ENCODE measurements at places on chromosomes 7 and 10.

GRCh38 chr7:25615003-25615402, 386.7 kb upstream of the NPVF start:
- DNase-seq, result no peak

GRCh38 chr7:87628780-87629569, 777 bp downstream of the RUNDC3B start:
- peak; percentile 61 for DNase-seq

DNA sequence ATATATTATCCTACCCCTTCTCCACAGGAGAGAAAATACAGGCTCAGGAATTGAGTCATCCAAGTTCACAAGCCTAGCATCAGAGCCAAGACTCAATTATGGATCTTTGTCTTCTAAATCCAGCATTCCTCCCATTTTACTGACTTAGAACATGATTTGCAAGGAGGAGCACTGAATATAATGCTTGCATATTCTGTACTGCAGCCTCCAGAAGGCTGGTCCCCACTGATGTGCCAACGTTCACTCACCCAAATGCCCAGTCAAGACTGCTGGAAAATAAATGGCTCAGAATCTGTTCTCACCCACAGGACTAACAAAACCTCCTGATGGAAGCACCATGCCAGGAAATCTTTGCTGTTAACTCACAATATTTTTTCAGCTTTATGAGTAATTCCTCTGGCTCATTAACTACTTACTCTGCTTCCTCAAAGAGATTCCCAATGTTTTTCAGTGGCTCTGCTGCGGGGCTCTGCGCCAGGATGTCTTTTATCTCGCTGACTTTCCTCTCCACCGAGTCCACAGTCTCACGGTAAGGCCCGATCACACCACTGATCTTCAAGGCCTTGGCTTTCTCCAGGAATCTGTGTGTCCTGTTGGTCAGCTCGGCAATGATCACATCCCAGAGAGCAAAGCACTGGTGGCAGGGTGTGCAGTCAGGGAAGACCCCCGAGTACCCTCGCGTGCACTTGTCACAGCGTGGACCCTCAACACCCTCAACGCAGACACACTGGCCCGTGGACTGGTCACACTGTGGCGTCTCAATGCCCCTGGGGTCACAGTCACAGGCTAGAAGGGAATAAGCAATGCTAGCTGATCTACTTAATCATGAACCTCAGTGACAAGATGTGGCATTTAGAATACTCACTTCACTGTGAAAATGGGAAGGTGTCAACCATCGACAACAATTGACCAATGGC, 48.8 kb downstream of the DLD start:
- no peak for DNase-seq

GRCh38 chr7:151727579-151728285, 149.2 kb downstream of the PRKAG2 start:
- peak; percentile 95 for DNase-seq

- DNase-seq, result no peak
Measured at GRCh38 chr7:36217211-36217960, 64.3 kb downstream of the EEPD1 start.

GRCh38 chr7:43077732-43078391, 34.6 kb upstream of the HECW1 start:
- peak; percentile 9 for DNase-seq

DNA sequence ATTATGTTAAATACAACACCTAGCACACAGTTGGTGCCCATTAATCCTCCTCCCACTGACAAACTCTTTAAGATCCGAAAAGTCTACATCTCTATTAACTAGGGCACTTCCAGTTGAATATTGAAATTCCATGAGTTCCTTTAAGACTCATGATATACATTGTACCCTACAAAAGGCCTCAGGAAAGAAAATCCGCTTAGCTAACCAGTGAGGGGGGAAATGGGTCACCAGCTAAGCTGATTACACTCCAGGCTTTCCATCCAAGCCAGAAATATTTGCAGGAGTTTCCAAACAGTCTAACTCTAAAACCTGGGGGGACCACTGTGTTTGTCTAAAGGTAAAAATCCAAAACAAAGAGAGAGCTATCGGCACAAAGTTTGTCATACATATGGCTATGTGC, 1.3 kb upstream of the LRIT2 start:
- DNase-seq, result no peak

- no peak for DNase-seq
Measured at GRCh38 chr7:103560136-103560535, 114.1 kb upstream of the SLC26A5 start.

- peak; percentile 78 for DNase-seq
Measured at GRCh38 chr7:32892521-32893206, 1.1 kb upstream of the KBTBD2 start.

DNA sequence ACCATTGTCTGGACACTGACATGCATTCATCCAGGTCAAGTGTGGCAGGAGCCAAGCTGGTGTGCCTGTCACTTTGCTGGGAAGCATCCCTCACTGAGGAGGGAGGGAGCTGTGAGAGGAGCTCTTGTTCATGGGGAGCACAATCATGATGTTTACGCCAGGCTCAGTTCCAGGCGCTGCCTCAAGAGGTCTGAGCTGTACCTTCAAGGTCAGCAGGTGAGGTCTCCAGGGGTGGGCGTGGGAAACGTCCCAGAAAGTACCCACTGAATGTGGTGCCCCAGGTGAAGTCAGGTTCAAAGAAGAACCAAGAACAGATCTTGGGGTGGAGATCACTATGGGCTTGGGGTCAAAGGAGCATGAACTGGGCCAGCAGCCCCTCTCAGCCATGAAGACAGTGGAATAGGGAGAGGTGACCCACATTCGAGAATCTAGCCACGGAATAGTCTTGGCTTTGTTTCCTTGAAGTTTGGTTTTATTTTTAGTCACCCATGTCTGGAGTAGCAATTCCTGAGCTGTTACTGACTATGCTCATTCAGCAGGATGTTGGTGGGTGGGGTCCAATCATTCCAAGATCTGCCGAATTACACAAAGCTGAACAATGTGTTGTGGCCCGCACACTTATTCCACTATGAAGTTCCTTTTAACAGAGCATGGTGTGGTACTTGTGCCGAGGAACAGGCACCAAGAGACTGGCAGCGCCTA, 29.3 kb downstream of the NPS start:
- DNase-seq, result no peak

DNA sequence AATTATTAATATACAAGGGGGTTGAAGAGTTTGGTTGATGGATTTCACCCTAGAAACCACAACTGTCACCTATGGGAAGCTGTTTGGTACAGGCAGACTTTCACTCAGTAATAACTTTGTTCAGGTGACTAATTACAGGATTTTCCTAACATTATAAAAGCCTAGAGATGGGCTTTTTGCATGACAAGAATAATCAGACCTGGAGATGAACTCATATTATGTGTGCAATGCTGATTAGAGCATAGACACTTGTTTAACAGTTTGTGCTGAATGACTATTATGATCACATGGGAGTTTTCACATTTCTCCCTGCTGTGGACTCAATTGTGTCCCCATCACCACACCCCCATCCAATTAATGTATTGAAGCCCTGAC, 90.2 kb upstream of the STEAP4 start:
- DNase-seq, result no peak

- DNase-seq, result no peak
Measured at GRCh38 chr7:44075296-44076075, 6.8 kb downstream of the POLM start.

- no peak for DNase-seq
Measured at GRCh38 chr7:55285665-55286064, 79.5 kb upstream of the LANCL2 start.

DNA sequence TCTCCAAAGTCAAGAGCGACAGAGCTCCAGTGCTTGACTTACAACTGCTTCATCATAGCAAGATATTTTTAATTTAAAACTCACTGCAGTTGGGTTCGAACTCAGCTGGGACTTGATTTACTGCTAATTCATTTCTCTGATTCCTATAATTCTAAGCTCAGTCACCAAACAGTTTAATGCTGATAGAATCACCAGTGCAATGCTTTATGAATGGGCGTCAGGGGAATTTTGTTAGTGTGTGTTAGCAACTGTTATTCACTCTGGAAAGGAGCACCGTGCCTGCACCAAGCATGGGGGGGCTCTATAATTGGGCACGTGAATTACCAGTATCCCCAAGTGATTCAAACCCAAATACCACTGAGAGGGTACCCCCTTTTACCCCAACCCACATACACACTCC, 10.4 kb downstream of the PLXNA4 start:
- DNase-seq, result no peak

DNA sequence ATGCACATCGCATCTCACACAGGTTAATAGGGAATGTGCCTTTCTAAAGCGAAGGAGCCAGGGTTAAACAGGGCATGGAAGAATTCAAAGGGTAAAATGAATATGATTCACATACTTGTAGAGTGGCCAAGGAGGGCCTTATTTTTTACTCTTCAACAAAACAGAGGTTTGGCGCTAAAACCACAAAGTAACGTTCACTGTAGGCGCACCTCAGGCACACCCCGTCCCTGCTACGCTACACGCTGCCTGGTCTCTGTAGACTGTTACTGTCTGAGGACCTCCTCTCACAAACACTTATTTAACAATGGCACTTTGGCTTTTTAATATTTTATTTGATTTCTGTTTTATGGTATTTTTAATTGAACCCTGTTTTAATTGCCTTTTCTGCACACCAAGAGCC, 462.1 kb upstream of the GALNT17 start:
- no peak for DNase-seq

GRCh38 chr10:113534423-113534822, 18.4 kb upstream of the HABP2 start:
- no peak for DNase-seq

DNA sequence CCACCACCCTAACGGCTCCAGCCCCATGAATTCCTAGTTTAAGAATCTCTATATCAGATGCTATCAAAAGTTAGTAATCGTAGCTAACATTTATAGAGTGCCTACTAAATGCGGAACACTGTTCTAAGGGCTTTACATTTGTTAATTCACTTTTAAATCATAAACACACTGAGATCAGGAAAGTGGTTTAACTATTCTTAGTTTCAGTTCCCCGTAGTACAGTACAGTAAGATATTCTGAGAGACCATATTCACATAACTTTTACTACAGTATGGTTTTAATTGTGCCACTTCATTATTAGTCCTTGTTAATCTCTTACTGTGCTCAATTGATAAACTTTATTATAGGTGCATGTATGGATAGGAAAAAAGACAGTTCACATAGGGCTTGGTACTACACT, 22.5 kb downstream of the SYPL1 start:
- DNase-seq, result no peak

DNA sequence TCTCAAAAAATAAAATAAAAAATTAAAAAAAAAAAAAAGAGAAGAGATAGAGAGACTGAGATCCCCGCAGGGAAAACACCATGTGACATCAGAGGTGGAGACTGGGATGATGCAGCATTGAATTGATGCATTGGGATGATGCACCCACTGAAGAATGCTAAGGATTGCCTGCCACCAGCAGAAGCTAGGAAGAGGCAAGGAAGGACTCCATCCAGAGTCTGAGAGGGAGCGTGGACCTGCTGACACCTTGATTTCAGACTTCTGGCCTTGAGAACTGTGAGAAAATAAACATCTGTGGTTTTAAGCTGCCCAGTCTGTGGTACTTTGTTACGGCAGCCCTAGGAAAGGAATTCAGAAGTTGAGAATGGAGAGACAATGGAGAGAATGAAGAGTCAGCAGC, 89.8 kb upstream of the PRPS1L1 start:
- peak; percentile 48 for DNase-seq

DNA sequence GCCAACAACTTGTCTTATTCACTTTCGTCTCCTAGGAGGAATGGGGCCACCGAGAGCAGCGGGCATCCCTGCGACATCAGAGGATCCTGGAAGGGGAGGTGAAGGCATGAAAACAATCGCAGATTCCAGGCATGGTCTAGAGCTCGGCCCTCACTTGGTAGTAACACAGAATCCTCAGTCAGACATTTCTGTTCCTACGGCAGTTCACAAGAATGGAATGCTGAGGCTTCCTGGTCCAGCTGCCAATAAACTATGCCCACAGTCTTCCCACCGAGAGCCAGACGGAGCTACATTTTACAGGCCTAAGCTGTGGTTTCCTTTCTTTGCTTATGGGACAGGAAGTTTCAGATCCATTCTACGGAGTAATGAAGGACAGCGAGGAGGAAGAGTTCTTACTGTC, 75.8 kb downstream of the OR13A1 start:
- no peak for DNase-seq

GRCh38 chr7:152969335-152969734, 209.8 kb downstream of the ACTR3B start:
- no peak for DNase-seq

DNA sequence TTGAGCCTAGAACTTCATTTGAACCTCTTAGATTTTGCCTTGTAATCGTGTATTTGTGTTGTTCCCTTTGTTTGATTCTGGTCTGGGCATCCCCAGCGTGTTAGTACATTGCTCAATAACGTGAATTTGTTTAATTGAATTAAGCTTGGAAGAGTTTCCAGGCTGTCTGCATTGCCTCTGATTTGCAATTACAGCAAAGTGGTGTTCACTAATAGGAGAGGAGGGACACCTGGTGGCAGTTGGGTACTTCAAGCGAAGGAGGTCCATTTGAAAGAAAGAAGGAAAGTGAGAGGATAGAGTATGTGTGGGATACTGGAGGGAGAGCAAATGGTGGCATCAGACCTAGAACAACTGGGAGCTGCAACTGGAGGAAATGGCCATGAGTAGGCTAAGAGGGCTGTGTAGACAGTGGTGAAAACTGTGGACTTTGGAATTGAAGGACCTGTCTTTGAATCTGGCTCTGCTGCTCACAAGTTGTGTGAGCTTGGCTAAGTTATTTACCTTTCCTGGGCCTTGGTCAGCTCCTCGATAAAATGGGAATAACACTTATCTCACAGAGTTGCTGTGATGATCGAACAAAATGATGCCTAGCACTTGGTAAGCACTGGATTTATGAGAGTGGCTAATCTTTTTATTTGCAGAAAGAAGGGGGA, 15.1 kb downstream of the LSMEM1 start:
- peak; percentile 84 for DNase-seq

GRCh38 chr7:129612112-129613015, 844 bp downstream of the NRF1 start:
- peak; percentile 74 for DNase-seq

DNA sequence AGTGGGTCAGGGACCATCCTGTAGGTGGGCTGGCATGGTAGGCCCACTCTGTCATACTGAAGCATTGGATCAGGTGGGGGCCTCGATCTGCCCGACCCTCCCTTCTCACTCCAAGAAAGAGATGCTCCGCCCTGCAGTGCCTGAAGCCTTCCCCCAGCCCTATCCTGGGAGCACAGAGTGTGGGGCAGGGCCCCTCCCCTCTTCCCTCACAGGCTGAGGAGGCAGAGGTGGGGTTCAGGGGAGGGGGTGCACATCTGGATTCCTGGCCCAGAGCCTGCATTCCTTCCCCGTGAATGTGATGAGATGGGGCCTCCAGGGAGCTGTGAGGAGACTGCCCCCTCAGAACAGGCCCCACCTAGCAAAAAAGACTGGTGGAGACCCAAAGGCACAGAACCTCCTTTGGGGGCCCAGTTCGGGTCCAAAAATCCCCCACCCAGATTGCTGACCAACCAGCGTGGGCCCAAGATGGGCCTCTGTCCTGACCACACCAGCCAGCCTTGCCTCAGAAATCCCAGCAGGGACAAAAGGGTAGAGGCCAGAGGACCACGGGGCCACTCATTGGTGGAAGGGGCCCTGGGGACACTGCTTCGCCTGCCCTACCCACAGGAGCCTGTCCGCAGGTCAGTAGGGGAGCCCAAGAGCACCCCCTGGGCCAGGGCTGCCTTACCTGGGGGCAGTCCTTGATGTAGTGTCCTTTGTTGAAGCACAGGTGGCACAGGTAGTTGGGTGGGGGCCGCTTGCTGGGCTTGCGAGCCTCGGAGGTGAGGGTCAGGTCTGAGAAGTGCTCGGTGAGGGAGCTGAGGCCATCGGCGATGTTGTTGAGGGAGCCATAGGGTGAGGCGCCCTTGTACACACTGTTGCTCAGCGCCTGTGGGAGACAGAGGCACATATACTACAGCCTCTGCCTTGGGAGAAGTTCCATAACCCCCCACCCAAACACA, 13.3 kb downstream of the ZCCHC24 start:
- no peak for DNase-seq

GRCh38 chr10:43785252-43785651, 136.6 kb upstream of the ZNF32 start:
- no peak for DNase-seq
